A673 (cell line): ENCODE measurements at places on chromosomes 5 and 9.
A peak's percentile ranks its signal among the peaks of the same experiment; 100 is the strongest.

DNA sequence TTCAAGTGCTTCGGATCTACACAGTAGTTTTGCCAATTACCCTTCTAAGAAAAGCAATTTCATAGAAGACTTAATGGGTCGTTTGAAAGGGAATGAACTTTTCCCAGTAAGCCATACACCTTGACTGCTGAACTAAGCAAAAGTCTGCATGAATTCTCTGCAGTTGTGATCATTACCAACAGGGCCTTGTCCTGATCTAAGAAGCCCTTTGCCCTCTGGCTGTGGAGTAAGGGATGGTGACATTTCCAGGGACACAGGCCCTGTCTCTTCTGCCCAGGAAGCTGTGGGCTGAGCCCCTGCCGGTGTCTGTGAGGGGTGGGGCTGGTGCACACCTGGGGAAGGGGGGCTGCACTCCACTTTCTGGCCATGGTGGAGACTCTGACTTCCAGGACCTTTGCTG, 30.5 kb downstream of the ZDHHC11 start:
- DNase-seq = no peak

- DNase-seq = peak; percentile 97
These were observed 120.4 kb upstream of the OSMR start for GRCh38 chr5:38725371-38725865.

- peak; percentile 58 for DNase-seq
These were observed 1.1 kb downstream of the FEM1C start for GRCh38 chr5:115543365-115544042.

GRCh38 chr5:68838157-68838718, 255.6 kb upstream of the SLC30A5 start:
- DNase-seq = no peak

- DNase-seq = no peak
These were observed 143.5 kb downstream of the NFIB start for GRCh38 chr9:14170392-14170931.

- no peak for DNase-seq
These were observed 49.8 kb upstream of the SH3PXD2B start for GRCh38 chr5:172503925-172504700.

- no peak for DNase-seq
These were observed 109.9 kb downstream of the PHF2 start for GRCh38 chr9:93686127-93686879.

DNA sequence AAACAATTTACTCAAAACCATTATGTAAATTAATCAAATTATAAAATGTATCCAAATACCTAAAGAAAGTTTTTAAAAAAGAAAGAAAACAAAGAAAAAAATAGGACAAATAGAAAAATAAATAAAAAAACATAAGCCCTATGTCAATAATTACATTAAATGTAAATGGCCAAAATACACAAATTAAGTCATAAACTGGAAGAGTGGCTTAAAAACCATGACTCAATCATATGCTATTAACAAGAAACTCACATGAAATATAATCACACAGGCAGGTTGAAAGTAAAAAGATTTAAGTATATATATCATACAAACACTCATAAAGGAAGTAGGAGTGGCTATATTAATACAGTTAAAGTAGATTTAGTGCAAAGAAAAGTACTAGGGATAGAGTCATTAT, 95.3 kb downstream of the PRELID2 start:
- DNase-seq = no peak

- DNase-seq = no peak
These were observed 416.5 kb upstream of the TLE4 start for GRCh38 chr9:79155308-79155707.

DNA sequence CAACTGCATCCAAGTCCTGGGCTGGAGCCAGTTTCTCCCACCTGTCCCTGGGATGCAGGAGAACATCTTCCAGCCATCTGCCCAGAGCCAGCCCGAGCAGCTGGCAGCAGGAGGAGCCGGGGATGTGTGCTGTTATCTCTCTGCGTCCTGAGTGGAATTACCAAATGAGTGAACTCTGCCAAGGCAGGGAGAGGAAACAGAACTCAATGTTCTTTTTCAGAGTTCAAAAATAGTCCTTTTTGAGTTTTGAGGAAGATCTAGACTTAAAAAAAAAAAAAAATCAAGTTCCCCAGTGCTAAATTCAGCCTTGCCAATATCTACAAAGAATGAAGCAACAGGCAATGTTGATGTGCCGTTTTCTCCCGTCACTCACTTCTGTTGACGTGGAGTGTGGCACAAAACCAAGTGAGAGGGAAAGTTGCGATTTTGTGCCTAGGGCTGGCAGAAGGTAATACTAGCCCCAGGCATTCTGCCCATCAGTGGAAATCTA, 56.2 kb downstream of the TMOD1 start:
- DNase-seq = no peak

DNA sequence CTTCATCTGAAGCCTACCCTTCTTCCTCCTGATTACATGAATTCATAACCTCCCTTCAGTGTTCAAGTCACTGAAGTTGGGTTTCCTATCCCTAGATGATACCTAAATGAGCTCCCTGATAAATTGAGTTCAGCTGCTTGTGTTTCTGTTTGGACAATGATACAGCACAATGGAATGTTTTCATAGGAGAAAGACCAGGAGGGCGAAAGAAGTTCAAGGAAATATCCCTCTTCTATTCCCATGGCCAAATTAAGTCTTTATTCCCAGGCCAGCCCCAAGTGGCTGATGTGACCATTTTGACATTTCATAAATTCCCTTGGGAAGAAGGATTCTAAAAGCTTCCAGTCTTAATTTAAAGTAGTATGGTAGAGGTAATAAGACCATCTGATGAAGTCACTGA, 555.8 kb upstream of the CLINT1 start:
- DNase-seq = no peak

GRCh38 chr5:95668728-95669127, 14.1 kb downstream of the SPATA9 start:
- DNase-seq = no peak

GRCh38 chr9:20191228-20191840, 402.5 kb upstream of the SLC24A2 start:
- no peak for DNase-seq

- DNase-seq = no peak
These were observed 25.4 kb downstream of the SREK1 start for GRCh38 chr5:66169534-66169933.

DNA sequence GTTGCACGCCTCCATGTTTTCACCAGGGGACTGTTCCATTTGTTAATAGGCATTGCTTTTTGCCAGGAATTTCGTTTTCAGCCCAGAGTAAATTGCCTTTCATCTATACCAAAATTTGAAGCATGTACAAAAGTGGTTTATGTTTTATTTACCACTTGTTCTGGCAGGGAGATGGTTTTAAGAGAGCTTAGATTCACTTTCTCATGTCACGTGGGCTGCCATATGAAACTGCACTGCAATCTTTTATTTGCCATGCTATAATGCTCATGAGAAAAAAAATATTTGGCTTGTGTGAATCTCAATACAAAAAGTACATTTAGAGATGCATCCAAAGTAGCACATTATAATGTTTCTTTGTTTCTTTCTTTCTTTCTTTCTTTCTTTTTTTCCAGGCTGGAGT, 284.1 kb upstream of the GRIA1 start:
- no peak for DNase-seq

GRCh38 chr9:23821375-23822181, 4.5 kb downstream of the ELAVL2 start:
- DNase-seq = no peak

DNA sequence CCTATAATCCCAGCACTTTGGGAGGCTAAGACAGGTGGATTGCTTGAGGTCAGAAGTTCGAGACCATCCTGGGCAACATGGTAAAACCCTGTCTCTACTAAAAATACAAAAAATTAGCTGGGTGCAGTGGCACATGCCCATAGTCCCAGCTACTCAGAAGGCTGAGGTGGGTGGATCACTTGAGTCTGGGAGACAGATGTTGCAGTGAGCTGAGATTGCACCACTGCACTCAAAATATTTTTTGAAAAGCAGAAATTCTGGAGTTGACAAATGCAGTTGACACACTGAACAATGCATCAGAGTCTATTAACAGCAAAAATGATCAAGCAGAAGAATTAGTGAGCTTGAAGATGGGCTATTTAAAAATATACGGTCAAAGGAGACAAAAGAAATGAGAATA, 35.5 kb downstream of the NDUFAF2 start:
- no peak for DNase-seq

DNA sequence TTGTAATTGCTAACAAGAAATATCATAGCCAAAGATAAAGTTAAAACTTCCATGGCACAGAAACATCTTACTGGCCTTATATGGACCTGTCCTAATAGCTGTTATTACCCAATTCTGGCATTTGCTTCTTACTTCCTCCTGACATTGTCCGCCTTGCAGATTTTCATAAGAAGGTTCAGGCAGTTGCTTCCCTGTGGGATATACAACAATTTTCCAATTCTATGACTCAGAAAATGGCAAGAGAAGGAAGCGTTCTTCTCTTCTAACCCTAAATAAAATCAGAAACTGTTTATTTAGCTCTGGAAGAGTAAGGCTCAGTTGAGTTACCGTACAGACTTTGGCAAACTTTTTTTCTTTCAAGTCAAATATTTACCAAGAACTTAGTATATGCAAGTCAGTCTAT, 1.7 kb downstream of the PRKAA1 start:
- DNase-seq = peak; percentile 32

DNA sequence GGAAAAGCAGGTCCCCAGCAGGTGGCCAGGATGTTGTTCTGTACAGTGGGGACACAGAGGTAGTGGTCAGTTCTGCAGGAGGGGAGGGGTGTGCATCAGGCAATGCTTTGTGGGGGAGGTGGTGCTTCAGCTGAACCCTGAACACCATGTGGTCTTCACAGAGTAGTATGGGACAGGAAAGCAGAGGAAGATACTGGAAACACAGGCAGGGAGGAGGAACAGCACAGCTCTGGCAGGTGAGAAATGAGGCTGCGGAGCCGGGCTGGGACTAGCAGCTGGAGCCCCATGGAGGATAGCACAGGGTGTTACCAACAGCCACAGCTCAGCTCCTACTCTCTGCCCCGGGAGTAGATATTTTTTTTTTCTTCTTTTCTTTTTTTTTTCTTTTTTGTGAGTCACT, 161.5 kb downstream of the ENTREP1 start:
- DNase-seq = no peak

- no peak for DNase-seq
These were observed 25.8 kb downstream of the NSUN2 start for GRCh38 chr5:6606884-6607558.

GRCh38 chr5:13107537-13107936, 837.0 kb downstream of the DNAH5 start:
- DNase-seq = no peak

- no peak for DNase-seq
These were observed 8.3 kb upstream of the SPATA31C1 start for GRCh38 chr9:87909310-87910041.

- DNase-seq = peak; percentile 31
These were observed 62.6 kb downstream of the PLAC8L1 start for GRCh38 chr5:146042628-146043279.

DNA sequence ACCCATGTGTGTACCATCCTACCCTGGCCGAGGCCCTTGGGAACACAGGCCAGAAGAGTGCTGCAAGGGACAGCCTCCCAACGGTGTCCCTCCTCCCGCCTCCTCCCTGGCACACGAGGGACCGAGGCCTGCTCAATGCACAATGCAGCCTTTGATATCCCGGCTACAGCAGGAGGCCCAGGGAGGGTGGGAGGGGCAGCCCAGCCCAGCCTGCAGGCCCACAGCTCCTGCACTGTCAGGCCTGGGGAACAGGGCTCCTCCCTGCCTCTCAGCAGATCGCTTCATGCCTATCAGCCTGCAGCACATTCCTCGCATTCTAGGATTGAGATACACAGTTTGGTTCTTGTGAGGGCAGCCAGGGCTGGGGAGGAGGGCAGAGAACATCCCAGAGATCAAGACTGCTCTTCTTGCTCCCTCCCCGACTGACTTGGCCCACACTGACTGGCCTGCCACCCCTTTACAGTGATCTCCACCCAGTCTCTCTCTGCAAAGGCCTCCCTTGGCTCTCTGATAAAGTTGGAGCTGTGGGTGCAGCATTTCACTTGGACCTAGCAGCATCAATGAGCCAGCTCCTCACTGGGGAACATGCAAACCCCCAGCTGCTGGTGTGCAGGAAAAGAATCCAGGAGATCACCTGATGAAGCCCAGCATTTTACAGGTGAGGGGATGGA, at the start of gene SH3TC2:
Gene SH3TC2, minus strand, starts transcription at position 46 of the 671 bp plus-strand sequence. Its CDS starts 40 bp downstream, at position 6.
- peak; percentile 76 for DNase-seq
